ENCODE measurements at places on chromosomes 2 and 18.

GRCh38 chr2:131010566-131010965 lies 82.7 kb downstream of the FAM168B start:
- DNase-seq: no peak

DNA sequence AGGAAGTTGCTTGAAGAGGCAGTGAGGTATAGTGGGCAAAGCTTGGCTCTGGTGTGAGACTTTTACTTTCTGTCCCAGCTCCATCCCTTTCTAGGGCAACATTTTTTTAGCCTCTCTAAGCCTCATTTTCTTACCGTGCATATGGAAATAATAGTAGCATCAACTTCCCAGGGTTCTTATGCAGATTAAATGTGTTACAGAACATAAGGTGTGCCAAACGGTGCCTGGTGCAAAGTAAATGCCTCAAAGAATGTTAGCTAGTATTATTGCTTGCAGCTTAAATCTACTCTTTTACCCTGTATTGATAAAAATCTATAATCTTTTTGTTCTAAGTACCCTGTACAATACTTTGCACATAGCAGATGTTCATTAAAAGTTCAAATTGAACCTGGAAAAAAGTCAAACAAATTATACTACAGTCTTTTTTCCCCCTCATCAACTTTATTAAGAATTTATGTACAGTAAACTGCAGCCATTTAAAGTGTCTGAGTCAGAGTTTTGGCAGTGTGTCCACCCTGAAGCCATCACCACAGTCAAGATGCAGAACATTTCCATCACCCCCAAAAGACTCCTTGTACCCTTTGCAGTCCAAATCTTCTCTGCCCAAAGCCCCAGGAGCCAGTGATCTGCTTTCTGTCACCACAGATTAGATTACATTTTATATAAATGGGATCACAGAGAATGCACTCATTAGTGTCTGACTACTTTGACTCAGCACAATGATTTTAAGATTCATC lies 10.6 kb downstream of the MAPRE2 start:
- DNase-seq: no peak

- peak; percentile 83 for DNase-seq
These were observed 1110.6 kb upstream of the ACVR2A start for GRCh38 chr2:146734042-146734820.

- no peak for DNase-seq
These were observed 58.2 kb downstream of the KLF7 start for GRCh38 chr2:207107551-207107950.

GRCh38 chr18:78242806-78243205 lies 736.8 kb upstream of the SALL3 start:
- DNase-seq: no peak

GRCh38 chr2:182113334-182113733 lies 127.7 kb downstream of the PPP1R1C start:
- no peak for DNase-seq

GRCh38 chr2:50680646-50681045 lies 351.3 kb downstream of the NRXN1 start:
- DNase-seq: no peak

DNA sequence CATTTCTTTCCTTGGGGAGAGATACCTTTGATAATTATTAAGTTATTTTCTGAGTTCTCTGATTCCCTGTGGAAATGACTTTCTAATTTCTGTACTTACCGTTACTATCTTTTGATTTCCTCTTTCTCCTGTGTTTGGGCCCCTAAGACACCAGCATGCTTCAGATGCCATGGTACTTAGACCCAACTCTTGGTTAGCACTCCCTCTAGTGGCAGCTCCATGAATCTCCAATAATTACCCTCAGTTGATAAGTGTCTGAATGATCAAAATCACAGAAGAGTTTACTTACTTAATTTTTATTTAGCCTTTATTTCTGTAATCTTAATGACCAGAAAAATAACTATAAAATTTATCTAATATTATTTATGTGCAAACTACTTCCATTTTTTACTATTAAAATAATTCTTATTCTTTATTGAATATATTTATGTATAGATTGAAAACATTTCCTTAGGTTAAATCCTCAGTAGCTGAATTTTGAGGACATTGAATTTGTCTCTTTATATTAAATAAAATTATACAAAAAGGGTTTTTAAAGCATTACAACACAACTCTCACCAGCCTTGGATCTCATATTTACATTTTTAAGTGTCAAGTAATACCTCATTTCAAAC lies 300.4 kb downstream of the KCNS3 start:
- DNase-seq: peak; percentile 67

- DNase-seq: no peak
These were observed 5.1 kb downstream of the NOL4 start for GRCh38 chr18:34219651-34220050.

DNA sequence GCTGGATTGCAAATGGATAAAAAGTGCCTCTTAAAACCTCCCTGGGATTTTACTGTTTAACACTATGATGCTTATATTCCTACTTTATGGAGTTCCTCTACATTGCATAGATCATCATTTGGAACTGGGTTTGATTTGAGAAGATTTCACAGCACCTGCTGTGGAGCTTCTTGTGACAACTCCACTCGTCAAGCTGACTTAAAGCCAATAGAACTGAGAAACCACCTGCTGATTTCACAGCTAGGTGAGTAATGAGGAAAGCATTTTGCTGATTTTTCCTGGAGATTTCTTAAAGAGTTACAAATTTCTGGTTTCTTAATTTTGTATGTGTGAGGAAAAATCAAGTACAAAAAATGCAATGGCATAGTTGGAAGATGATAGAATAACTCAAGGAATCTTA lies 739.1 kb upstream of the LRRTM1 start:
- no peak for DNase-seq

DNA sequence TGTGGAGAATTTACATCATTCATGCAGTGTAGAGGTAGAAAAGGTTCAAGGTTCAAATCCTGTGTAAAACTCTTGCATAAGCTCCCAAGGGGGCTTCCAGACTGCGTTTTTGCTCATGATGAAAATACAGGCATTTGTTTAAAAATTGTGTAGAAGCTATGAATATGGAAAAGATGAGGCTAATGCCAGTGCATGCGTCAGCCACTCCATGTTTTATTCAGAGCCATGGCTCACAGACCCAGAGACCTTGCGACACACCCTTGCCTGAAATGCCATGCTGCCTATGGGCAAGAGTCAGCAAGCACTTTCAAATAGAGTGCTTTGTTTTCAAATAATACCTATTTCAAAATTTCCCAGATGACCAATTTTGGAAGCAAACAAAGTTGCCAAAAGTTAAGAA lies 262.3 kb downstream of the TRIB2 start:
- no peak for DNase-seq

DNA sequence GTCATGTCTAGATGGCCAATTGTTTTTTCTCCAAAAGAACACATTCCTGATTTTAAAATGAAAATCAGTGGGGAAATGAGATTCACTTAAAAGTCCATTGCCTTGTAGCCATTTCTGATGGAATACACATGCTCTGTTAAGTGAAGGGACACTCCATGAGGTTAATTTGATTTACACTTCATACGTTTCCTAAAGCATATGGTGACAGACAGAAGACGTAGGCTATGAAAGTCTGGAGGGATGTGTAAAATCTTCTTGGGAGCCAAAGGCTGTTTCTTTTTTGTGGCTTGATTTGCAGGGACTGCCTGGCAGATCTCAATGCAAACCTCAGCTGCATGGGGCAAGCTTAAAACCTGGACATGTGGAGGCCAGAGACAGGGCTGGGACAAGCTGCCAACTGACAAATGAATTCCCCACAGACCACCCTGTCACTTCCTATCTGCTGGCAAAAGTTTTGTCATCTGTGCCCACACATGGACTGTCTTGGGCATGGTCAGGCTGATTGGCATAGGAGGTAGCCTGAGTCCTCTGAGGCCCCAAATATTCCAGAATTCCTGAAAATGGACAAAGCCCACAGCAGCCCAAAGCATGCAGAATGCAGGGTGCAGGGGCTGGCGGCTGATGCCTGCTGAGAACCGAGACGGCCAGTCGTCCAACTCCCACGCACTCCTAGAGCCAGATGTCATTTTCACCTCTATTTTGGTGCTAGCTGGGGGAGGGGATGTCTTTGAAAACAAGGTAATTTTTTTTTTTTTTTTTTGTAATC lies 73.9 kb downstream of the SDC1 start:
- no peak for DNase-seq

- DNase-seq: no peak
These were observed 19.6 kb upstream of the STON1 start for GRCh38 chr2:48510329-48510728.

GRCh38 chr2:107635883-107636282 lies 190.8 kb upstream of the RGPD4 start:
- DNase-seq: no peak

GRCh38 chr2:65137197-65137775 lies 7.4 kb upstream of the RAB1A start:
- no peak for DNase-seq

Data from NAMALWA (cell line).